ENCODE measurements at places on chromosomes 12 and 14.

DNA sequence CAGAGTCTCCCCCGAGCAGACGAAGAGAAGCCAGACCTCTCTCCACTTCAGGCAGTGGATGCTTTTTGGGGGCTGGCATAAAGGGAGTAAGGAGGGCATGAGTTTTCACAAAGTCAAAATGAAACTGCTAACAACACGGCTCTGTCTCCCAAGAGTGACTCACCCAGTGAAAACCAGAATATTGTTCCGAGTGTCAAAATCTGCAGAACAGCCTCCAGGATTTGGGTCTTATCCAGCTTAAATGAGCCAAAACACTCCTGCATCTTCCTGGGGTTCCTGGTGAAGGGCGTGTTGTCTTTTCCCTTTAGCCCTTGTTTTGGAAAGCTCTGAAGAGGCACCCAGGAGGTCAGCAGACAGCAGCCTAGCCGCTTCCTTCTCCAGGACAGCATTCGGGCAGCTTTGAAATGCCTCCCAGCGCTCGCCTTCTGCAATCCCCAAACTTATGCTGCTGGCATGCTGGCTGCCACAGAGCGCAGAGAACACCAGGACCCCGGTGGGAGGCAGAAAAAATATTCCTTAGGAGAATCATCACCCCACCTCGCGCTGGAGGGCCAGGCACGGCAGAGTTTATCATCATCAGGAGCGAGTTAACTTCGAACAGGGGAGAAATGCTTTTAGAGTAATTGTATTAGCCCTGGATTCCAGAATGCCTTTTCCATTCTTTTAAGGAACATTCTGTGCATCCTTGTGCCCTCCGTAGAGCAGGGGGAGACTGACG, 117.7 kb upstream of the NCOR2 start:
- DNase-seq: no peak

DNA sequence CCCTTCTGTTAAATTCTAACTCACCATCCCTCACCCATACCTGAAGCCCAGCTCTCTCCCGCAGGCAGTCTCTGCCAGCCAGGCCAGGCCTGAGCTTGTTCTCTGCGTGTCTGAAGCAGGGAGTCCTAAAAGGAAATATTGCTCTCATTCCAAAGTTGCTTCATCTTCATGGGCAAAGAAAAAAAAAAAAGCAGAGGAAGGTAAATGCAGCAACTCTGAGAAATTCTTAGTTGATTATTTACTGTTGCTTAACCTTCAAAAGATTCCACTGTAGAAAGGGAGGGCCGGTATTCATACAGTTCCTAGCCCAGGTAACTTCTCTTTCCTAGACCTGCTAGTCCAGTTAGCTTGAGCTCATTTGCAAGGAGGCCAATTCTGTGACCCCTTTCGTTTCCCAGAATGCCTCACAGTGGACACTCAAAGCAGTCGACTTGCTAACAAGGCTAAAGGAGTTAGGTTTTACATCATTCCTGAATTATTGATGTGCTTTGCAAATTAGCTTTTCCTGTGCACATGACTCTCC, 193.5 kb upstream of the EEA1 start:
- peak; percentile 94 for DNase-seq

DNA sequence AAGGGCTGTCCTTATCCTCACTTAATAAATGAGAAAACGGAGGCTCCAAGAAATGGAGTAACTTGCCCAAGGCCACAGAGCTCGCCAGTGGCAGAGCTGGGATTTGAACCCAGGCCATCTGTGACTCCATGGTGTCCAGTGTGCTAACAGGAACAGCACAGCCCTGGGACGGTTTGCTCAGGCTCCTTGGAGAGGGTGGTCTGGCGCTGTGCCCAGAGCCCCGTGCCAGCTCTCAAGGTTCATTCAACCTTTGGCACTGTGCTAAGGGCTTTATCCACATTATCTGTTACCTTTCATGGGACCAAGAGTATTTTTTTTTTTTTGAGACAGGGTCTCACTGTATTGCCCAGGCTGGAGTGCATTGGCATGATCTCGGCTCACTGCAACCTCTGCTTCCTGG, 8.1 kb downstream of the DAO start:
- DNase-seq: no peak

DNA sequence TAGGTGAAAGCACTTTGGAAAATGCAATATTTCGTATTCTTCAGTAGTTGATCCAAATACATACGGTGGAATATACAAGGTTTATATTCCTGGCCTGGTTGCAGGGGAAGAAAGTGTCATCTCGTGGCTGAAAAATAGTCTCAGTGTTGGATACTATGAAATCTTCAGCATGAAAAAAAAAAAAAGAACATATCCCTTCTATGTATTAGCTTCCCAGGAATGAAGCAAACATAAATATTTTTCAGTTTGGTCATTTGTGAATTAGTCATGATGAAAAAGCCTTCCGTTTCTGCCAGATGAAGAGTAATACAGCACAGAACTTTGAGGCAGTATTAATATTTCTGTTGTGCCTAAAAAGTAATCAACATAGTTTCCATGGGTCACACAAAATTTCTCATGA, 36.7 kb downstream of the FLRT2 start:
- peak; percentile 53 for DNase-seq

GRCh38 chr12:2486796-2487195, 308.0 kb upstream of the FKBP4 start:
- no peak for DNase-seq

DNA sequence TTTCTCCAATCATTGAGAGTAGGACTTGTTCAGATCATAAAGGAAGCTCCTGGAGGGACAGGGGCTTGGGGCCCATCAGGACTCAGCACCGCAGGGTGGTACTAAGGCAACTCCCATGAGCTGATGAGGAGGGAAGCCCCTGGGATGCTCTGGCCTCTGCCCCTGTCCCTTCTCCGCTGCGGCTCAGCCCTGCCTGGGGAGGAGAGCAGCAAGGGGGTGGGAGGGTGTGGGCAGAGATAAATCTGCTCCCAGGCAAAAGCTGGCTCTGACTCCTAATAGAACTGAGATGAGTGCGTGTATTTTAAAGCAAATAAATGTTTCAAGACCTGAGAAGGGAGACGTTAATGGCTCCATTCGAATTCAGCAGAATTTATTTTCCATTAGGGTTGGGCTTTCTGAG, 52.0 kb upstream of the CHST11 start:
- DNase-seq: no peak

DNA sequence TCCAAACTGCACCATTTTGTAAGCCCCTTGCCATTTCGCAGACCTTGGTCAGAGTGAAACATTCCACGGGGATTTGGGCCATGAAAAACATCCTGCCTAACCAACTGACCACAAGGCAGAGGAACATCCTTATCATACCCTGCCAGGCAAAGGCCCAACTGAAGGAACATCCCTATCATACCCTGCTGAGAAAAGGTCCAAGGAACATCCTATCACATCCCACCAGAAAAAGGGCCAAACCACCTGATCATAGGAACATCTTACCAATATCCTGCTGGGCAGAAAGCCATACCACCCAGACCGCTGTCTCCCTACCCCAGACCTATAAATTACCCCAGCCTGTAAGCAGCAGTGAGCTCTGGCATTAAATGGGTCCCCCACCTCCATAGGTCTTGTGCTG, 19.4 kb upstream of the LRRC9 start:
- DNase-seq: no peak

Measured in epithelial cell of prostate (primary cell).